ENCODE measurements at places on chromosomes 5 and 9.

- DNase-seq: peak; percentile 65
Observed at GRCh38 chr5:143206196-143207053, 197.1 kb downstream of the NR3C1 start.

DNA sequence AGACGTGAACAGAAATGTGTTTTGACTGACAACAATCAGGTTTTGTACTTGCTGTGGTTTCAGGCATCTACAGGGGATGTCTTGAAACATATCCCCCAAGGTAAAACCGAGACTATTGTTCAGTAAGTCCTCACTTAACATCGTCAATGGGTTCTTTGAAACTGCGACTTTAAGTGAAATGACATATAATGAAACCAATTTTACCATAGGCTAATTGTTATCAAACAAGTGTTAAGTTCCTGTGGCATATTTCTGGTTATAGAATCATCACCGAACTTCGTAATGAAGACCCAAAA is 16.4 kb upstream of the OMD start:
- peak; percentile 68 for DNase-seq

GRCh38 chr9:33893861-33894260 is 76.9 kb downstream of the UBE2R2 start:
- DNase-seq: no peak

- DNase-seq: peak; percentile 36
Observed at GRCh38 chr5:96823900-96824380, 16.2 kb upstream of the ERAP1 start.

GRCh38 chr5:42870882-42871418 is 59.3 kb upstream of the SELENOP start:
- no peak for DNase-seq

DNA sequence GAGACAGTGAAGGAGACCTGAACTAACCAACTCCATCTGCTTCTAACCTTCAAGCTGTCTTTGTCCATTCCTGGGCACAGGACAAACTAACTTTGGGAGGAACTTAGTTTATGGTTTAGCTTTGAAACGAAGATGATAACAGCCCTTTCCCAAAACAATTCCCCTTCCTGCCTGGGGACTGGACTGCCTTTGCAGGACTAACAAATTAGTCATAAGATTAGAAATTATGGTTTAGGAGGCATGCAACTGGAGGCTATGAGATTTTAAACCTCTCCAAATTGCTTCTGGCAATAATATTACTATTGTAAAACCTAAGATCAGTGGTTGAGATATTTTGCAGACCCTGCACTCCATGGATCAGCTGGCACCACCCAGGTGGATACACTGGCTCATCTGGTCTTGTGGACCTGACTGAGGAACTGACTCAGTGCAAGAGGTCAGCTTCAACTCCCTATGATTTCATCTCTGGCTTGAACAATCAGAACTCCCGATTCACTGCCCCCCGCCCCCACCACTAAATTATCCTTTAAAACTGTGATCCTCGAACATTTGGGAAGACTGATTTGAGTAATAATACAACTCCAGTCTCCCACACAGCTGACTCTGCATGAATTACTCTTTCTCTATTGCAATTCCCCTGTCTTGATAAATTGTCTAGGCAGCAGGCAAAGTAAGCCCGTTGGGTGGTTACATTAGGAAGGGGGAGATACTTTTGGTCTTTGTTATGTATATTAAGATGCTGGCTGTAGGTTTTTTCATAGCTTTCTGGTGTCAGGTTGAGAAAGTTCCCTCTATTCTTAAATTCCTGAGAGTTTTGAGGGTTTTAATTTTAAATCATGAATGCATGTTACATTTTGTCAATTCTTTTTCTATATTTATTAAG is 213.3 kb downstream of the TSSK1B start:
- DNase-seq: no peak

DNA sequence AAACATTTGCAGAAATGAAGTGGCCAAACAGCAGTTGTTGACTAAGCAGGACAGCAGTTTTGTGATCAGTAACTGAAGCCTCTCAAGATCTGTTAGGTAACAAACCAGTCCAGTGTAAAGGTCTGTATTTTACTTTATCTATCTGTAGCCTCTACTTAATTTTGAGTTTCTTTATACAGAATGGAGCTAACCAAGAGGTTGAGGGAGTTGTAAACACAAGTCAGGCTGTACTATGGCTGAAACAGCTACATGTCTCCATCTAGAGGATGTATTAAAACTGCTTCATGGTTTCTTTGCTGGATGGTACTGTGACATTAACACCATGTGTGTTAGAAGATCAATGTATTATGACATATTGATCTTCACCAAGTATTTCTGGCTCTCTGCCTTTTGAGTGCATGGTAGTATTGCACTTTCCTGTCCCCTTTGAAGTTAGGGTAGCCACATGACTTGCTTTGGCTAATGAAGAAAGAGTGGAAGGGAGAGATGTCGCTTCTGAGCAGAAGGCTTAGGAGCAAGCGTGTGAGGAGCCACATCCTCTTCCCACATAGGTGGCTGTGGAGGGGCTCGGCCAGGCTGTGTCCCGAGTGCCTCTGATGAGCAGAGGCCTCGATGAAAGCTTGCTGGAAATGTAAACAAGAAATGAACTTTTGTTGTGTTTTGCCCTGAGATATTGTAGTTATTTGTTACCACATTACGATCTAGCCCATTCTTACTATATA is 105.6 kb upstream of the PCA3 start:
- DNase-seq: peak; percentile 52

Measured in activated CD4-positive, alpha-beta T cell treated with anti-CD3 and anti-CD28 coated beads, Interleukin-2, Interleukin-4, amounts not matched to agents 100 ng/mL and 50 ng/mL, durations not matched to agents 16 hours and 8 hours (primary cell).